CD8-positive, alpha-beta T cell (primary cell): ENCODE measurements at places on chromosomes 7 and 10.

GRCh38 chr7:70935311-70935710 is 196.6 kb upstream of the GALNT17 start:
- no peak for DNase-seq

DNA sequence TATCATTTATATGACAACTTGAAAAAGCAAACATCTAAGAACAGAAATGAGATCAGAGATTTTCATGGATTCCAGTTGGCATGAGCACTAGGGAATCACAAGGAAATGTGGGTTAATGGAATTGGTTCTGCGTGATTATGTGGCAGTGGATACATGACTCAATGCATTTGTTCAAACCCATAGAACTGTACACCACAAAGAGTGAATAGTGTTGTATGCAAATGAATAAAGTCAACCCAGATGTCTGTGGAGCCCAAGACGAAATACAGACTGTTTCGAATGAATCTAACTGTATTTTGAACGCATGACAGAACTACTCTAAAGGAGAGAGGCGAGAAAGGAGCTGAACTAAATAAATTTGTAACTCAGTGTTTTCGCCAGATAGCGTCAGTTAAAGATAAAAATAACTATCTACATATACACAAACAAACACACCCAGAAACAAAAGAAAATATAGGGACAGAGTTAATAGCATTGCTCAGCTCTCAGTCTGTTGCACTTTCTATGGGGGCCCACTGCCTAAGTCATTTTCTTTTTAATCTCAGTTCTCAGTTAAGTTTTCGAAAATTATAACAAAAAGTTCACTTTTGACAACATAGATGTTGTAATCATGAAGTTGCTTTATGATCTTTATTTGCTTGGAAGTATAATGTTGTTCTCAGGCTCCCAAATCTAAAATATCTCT is 636.7 kb upstream of the SEMA3D start:
- no peak for DNase-seq

DNA sequence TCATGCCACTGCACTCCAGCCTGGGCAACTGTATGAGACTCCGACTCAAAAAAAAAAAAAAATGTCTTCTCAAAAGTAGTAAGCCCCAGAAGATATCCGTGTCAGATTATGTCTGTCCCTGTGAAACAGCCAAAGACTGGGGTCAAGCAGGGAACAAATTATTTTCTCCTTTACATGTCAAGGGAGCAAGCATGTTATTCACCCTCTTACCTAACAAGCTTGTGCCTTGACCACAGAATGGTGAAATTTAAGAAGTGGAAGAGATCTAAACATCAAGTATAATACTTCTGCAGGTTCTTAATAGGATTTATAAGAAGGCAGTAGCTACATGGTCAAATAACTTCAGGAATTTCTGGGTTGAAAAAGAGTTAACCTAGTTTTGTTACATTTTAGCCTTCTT is 187.9 kb downstream of the ZNF365 start:
- no peak for DNase-seq

DNA sequence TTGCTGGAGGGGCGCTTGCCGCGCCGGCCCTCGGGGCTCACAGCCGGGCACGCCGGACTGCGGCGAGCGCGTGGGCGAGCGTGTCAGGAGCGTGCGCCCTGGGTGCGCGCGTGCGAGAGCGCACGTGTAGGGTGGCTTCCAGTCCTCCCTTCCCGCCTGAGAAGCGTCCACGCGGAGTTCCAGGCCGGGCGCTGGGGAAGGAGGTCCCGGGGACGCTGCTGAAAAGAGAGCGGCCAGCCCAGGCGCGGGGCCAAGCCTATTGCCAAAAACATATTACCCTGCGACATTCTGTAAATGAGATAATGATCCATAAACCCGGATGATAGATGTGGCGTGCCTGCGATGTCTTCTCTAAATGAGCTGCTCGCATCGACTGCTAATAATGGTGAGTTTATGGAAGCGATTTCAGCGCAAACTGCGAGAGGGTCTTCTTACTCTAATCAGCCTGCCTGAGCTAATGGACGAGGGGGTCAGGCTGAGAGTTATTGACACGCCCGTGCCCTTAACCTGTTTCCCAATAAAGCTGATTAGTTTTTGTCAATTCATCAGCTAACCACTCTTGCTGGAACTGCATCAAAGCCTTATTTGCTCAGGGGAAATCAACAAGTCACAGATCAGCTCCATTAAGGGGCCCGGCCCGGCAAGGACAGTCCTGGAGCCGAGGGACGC is 8.0 kb upstream of the MNX1 start:
- no peak for DNase-seq

DNA sequence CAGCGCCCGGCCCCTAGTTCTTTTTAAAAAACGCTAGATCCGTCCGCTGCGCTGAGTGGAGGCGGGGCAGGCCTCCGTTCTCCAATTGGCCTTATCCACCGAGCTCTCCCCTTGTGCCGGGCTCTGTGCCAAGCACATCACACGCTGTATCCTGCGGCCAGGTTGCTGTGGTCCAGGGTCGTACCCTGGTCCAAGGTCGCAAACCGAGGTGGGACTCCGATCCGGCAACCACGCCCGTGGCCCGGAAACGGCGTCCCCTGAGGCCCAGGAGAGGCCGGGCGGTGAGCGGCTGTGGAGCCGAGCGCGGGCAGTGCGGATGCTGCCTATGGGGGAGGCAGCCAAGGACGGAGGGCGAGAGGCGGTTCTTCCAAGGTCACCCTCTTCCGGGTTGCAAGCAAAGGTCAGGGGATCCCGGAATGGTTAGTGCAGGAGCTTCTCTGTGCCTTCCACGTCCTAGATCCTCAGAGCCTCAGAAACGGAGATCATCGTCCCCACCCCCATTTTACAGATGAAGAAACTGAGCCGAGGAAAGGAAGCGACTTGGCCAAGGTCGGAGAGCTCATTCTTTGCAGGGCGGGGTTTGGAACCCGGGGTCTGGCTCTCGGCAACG is 72.4 kb upstream of the LRRC4 start:
- no peak for DNase-seq

- DNase-seq: no peak
Observed at GRCh38 chr7:154912871-154913637, 89.9 kb downstream of the PAXIP1 start.

DNA sequence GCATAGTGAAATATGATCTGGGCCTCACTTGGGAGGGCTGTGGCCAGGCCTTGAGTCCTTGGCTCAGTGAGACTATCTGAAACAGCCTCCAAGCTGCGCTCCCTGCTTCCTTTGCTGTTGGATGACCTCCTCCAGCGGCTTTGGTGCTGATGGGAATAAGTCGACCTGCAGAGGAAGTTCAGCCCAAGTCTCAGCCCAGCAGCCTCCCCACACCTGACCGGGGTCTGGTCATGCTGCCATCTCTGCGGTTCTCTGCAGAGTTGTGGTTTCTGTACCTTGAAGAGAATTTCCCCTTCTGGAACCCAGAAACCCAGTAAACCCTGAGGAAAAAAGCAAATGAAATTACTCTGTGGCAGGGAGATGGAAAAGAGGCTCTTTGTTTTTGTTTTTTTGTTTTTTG is 4.6 kb upstream of the RBAK start:
- no peak for DNase-seq

- DNase-seq: no peak
Observed at GRCh38 chr10:9010931-9011670, 956.6 kb downstream of the GATA3 start.

GRCh38 chr10:36886303-36886891 is 239.0 kb upstream of the ANKRD30A start:
- DNase-seq: no peak

DNA sequence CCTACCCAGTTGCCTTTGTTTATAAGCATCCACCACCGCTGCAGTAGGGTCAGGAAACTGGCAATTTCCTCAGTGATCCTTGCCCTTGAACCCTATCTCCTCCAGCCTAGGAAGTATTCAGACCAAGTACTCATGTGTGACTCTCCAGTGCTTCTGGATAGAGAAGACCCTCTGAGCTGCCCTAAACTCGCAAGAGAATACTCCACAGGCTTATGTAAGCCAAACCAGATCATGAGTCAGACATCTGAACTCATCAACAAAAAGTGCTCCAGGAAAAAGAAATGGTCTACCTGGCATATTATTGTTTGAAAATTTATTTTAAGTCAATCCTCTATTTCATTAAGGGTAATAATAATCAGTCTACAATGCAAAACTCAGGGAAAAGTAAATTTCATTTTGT is 101.3 kb downstream of the KAT6B start:
- DNase-seq: no peak

DNA sequence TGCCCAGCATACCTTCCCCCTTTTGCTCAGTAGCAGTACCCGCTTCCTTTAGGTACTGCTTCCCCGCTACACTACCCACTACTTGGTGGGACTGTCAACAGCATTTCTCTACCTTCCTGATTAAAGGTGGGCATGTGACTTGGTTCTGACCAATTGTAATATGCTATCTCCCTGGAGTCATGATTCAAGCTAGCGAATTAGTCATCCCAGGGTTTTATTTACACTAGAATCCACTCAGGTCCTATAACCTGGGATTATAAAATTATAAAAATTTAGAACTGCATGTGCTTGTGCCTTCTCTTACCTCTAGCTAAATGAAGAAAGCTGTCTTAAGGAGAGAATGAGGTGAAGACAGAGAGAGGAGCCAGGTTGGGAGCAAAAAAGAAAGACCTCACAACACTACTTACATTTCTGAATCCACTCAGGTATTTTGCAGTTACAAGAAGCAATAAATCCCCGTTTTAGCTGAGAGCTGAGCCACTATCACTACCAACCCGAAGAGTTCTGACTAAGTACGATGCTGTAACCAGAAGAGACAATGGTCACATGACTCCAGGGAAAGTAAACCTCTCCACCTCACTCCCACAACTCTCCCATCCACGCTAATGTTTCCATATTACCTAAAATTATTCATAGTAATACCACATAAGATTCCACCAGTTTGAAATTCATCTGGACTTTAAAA is 9.7 kb downstream of the GBX1 start:
- no peak for DNase-seq

DNA sequence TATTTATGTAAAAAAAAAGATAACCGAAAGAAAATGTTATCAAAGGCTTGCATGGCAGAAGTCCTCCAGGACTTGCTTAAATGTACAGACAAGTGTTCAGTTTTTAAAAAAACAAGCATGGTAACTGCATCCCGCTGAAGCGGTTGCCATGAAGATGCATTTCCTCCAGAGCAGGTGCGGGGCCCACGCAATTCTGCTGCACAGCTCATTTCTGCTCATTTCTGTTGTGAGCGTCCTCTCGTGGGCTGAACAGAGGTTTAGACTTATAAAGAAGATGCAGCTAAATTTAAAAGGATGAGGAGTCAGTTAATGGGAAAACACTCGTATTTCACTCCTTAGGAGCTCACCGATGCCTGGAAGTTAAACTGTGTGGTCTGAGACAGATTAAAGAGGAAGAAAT is 247.6 kb downstream of the DNAJB6 start:
- no peak for DNase-seq

- no peak for DNase-seq
Observed at GRCh38 chr10:5447611-5448071, 35.3 kb downstream of the NET1 start.

- no peak for DNase-seq
Observed at GRCh38 chr10:88330174-88330573, 252.9 kb downstream of the RNLS start.

DNA sequence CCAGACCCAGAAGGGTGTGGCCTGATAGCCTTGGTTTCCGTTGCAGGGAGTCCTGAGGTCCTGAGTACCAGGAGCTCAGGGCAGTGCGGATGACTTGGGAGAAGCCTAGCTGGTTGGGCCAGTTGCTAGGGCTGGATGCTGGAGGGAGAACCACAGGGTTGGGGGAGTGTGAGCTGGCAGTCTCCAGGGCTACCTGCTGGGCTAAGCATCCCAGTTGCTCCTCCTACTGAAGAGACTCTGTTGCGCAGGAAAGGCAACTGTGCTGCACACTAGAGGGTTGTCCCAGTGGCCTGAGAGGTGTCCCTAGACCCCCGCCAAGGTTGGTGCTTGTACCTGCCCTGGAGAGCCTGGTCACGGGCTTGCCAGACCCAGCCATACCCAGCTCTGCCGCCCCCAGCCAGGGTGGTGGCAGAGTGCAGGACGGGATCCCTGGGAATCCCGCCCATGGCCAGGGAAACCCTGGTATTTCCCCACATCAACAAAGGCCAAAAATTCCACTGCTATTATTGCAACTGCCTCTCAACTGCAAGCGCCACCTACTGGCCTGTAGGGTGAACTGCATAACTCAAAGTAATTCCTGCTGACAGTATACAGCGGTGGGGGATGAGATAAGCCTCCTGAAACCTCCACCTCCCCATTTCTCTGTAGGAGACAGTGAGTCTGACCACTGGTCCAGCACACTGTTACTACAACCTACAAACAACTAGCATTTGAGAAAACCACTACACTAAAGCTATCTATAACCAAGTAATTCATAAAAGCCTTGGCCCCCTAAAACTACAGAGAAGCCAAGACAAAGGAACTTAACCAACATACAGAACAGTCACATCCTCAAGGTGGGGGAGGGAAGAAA is 67.6 kb upstream of the DDC start:
- DNase-seq: peak; percentile 74

GRCh38 chr10:105838392-105838791 is 1197.3 kb downstream of the SORCS3 start:
- DNase-seq: no peak

GRCh38 chr7:86911659-86912058 is 147.8 kb downstream of the ELAPOR2 start:
- DNase-seq: no peak

DNA sequence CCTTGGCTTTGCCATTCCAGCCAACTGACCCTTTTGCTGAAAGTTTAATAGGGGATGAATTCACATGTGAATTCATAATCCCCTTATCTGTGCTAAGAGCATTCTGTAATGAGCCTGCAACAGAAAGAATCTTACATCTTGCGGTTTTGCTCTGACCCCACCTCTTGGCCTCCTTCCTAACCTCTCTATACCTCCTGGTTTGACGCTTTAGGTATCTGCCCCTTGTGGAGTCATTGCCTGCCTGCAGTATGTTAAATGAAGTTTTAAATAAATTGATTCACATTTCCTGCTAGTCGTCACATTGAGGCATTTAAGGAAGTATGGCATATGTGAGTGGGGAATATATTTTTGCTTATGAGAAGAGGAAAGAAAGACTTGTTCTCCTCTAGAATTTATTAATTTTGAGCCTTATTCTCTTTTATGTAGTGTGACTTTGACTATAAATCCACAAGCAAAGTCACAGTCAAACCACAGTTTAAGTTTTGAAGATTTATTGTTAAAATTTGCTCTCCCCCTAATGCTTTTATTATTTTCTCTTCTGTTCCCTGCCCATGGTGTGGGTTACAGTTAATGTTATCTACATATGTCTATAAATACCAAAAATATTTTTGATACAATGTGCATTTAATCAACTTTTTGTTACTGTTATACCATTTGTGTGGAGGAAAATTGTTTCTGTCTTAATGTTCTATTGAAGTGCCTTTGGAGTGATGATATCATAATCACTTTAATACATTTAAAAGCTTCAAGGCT is 60.9 kb downstream of the LRMDA start:
- DNase-seq: no peak

GRCh38 chr7:127736511-127736910 is 84.5 kb downstream of the SND1 start:
- no peak for DNase-seq

- no peak for DNase-seq
Observed at GRCh38 chr10:94361171-94361794, 1.5 kb downstream of the NOC3L start.

- DNase-seq: no peak
Observed at GRCh38 chr10:25959540-25960232, 25.7 kb downstream of the MYO3A start.
